Cardiac atrium fibroblast (primary cell): ENCODE measurements at places on chromosomes 2 and 18. TPM values are rescaled to one million over a fixed set of nuclear protein-coding genes. Genes with fewer than 3 reads are reported as not detected.

The KLF11 gene
- total RNA-seq, result 4.2 and 7.1 TPM in 2 replicates

The SERPINB12 gene
- total RNA-seq, result not detected in 2 replicates

The SKOR2 gene
- total RNA-seq, result not detected in 2 replicates

The MTX2 gene
- 41.0 and 47.8 TPM in 2 replicates for total RNA-seq

The IL1RN gene
- not detected in 2 replicates for total RNA-seq

The TRPM8 gene
- total RNA-seq, result not detected in 2 replicates

The CRYGC gene
- not detected in 2 replicates for total RNA-seq

The SPEG gene
- total RNA-seq, result 5.2 and 6.8 TPM in 2 replicates

The CCL20 gene
- total RNA-seq, result 0.54 and 0.65 TPM in 2 replicates

The NETO1 gene
- total RNA-seq, result 0.54 TPM in 1 of 2 replicates, not detected in the other

The ABCG5 gene
- not detected in 2 replicates for total RNA-seq

The ANKRD23 gene
- total RNA-seq, result 0.32 TPM in 1 of 2 replicates, not detected in the other

The SLC35G4 gene
- not detected in 2 replicates for total RNA-seq

The SLC20A1 gene
- total RNA-seq, result 73.5 and 139 TPM in 2 replicates

The TFPI gene
- 730 and 850 TPM in 2 replicates for total RNA-seq

The GATA6 gene
- total RNA-seq, result 61.4 and 72.6 TPM in 2 replicates

The ANO7 gene
- 1.6 and 2.0 TPM in 2 replicates for total RNA-seq

The LYPD6 gene
- total RNA-seq, result not detected in 2 replicates

The SCN2A gene
- total RNA-seq, result not detected in 2 replicates

The TMEM200C gene
- not detected in 2 replicates for total RNA-seq

The SNORC gene
- not detected in 2 replicates for total RNA-seq

The CWC22 gene
- 7.9 and 10.5 TPM in 2 replicates for total RNA-seq

The VPS4B gene
- 25.5 and 29.3 TPM in 2 replicates for total RNA-seq

The CCDC85A gene
- total RNA-seq, result under 0.01 and 0.36 TPM in 2 replicates

The MEIS1 gene
- 9.1 and 12.3 TPM in 2 replicates for total RNA-seq

The UGT1A5 gene
- not detected in 2 replicates for total RNA-seq

The SCG2 gene
- 0.32 and 2.3 TPM in 2 replicates for total RNA-seq

The LBX2 gene
- total RNA-seq, result 1.6 and 2.1 TPM in 2 replicates

The PHOSPHO2 gene
- 0.36 and 1.1 TPM in 2 replicates for total RNA-seq

The C2orf81 gene
- under 0.01 and 0.49 TPM in 2 replicates for total RNA-seq

The FOXD4L1 gene
- 0.16 TPM in 1 of 2 replicates, not detected in the other for total RNA-seq

The CXCR2 gene
- total RNA-seq, result not detected in 2 replicates

The CFAP210 gene
- not detected in 2 replicates for total RNA-seq
